ENCODE measurements at places on chromosomes 12 and 14.

GRCh38 chr12:47079981-47080724 is 394 bp upstream of the AMIGO2 start:
- DNase-seq, result no peak

- no peak for DNase-seq
These were observed 130.4 kb downstream of the DAAM1 start for GRCh38 chr14:59318908-59319307.

GRCh38 chr14:29999013-29999539 is 71.4 kb upstream of the PRKD1 start:
- DNase-seq, result no peak

GRCh38 chr12:2650261-2651067 is 144.3 kb upstream of the FKBP4 start:
- DNase-seq, result no peak

DNA sequence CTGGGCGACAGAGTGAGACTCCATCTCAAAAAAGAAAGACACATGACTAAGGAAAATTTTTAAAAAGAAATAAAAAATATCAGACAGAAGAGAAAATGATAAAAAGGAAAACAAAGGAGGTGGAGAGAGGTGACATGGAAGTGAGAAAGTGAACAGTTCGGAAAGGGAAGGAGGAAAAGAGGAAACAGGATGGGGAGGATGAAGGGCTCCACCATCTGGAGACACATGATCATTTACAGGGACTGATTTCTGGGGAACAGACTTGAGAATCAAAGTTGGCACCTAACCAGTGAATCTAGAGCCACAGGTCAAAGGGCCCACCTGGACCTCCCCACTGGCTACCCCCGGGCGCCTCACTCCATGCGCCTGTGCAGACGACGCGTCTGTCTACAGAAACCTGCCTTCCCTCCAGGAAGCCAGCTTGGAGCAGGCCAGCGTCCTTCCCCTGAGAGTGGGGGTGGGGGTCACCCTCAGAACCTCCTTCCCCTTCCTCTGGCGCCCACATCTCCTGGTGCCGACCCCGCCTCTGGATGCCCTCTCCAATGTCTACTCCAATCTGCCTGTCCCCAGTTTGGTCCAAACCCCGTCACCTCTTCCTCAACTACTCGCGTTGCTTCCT is 60.5 kb downstream of the AMN start:
- DNase-seq, result no peak

DNA sequence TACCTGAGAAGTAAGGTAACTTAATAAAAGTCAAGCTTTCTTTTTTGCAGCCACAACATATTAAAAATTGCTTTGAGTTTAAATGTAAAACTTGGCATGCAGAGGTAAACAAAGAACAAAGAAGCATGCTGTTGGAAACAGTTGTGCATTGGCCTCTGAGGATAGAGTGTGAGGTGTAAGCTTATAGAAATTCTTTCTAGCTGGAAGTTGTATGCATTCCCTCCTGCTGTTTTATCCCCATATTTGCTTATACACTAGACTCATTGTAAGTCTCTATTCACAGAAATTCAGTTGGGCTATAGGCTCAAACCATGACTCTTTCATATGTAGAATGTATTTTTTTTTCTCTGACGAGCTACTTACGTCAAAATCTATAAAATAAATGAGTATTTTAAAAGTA is 316.3 kb downstream of the SLC6A15 start:
- DNase-seq, result no peak

- DNase-seq, result no peak
These were observed 132.5 kb downstream of the GPR135 start for GRCh38 chr14:59332727-59333126.

- DNase-seq, result no peak
These were observed 47.0 kb upstream of the LGR5 start for GRCh38 chr12:71392521-71393145.

GRCh38 chr12:87809916-87810315 is 219.3 kb downstream of the C12orf50 start:
- DNase-seq, result no peak

GRCh38 chr12:59068436-59068835 is 148.1 kb upstream of the LRIG3 start:
- DNase-seq, result no peak

GRCh38 chr12:103647267-103647666 is 60.2 kb downstream of the STAB2 start:
- DNase-seq, result no peak

- DNase-seq, result no peak
These were observed 16.8 kb upstream of the EIF5 start for GRCh38 chr14:103317251-103317650.

GRCh38 chr14:102103062-102103695 is 16.3 kb upstream of the HSP90AA1 start:
- DNase-seq, result no peak

DNA sequence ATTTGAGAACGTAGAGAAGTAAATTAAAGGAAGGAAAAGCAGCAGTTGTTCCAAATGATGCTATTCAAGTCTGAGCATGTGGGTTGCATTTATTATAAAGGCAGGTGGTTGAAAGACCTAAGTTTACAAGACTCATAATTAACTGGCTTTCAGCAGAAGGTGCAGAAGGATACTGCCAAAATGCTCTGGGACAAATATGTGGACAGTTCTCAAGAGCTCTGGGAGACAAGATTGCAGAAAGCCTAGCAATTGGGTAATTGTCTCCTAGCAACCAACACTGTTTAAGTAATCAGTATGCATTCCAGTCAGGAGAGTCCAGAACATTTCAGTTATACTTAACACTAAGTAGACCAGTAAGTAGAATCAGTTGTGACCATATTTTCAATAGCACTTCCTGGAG is 131.5 kb downstream of the GPR135 start:
- DNase-seq, result no peak

DNA sequence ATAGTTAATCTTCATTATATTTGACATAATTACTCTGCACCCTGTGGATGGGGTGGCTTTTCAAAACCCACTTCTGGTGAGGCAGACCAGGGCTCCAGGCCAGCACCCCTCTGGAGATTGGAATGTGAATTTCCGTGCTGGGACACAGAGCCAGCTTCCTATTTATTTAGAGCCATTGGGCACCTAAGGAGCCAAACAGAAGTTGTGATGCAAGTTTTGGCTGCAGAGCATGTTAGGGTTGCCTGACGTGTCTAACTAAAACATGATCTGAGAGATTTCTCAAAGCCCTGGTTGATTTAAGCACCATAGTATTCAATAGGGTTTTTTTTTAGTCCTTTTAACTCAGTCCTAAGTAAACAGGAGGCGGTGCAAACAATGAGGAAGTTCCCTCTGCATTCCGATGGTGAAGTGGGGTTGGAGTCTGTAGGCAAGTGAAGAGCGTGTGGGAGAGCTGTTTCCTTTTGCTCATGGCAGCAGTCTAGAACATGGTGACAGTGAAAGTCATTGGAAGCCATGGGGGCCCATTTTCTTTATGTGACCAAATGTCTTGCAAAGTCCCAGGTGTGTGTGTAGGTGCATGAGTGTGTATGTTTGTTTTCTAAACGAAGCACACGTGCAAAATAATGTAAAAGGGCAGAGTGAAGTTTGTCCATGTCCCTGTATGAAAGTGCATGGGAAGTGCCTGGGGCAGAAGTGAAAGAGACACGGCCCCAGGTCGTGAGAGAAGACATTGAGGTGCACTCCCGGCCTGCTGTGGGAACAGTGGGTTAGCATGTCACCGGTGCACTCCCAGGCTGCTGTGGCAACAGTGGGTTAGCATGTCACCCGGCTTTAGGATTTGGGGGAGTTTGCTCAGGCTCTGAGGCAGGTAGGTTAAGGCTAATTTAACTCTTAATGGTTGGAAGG is 117.7 kb downstream of the PRKCH start:
- DNase-seq, result no peak

GRCh38 chr12:32395026-32395425 is 4.3 kb upstream of the FGD4 start:
- no peak for DNase-seq

GRCh38 chr12:49825360-49825970 is 2.7 kb downstream of the NCKAP5L start:
- DNase-seq, result no peak

DNA sequence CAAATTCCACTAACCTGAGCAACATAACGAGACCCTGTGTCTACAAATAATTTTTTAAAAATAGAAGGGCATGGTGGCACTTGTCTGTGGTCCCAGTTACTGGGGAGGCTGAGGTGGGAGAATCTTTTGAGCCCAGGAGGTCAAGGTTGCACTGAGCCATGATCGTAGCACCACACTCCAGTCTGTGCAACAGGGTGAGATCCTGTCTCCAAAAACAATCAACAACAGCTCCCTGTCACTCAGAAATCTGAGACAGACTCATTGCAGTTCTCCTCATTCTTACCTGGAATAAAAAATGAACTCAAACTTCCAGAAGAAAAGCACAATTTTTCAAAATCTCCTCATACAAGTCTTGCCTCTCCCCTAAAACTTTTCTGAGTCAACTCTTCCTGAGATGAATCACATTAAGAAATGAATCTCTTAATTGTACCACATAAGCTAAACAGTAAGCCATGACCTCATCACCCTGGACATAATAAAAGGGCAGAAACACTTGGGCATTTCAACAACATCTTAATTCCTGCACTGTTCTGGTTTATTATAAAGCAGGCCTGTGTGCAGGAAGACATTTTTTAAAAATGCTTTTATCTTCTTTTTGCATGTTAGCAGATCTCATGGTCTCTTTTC is 214.3 kb upstream of the CDKN3 start:
- DNase-seq, result no peak

GRCh38 chr12:7961395-7962178 is 25.6 kb upstream of the SLC2A3 start:
- DNase-seq, result no peak

GRCh38 chr12:110919720-110920119 is 659 bp downstream of the MYL2 start:
- DNase-seq, result no peak

- DNase-seq, result no peak
These were observed 1.8 kb upstream of the OR4K2 start for GRCh38 chr14:19873178-19873577.

DNA sequence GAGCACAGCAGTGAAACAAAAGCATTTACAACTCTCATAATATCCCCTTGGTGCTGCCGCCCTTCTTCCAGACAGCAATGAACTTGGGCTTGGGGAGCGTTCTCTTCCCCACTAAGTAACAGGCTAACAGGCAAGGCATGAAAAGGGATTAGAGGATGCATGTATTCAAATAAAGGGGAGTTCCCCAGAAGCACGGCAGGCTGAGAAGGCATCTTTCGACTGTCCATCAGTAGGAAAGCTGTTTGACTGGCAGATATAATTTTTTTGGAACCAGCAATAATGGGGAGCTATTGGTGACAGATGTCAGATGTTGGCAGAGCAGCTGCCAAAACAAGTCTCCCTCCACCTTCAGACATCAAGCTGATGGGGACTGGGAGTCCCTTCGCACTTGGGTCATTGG is 9.2 kb upstream of the TIGAR start:
- DNase-seq, result no peak

DNA sequence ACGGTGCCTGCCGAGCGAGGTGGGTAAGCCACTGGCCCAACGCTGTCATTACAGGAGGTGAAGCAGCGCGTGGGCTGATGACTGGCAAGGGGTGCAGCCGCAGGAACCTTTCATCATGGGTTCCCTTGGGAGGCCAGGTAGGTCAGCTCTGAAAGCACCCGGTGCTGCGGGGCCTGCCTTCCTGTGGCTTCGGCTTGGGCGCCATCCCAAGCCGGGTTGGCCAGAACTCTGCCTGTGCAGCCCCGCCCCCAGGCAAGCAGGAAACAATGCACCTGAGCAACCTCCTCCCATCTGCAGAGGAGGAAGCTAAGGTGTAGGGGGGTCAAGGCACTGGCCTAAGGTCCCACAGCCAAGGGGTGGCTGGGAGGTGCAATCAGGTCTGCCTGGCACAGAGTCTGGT is 20.0 kb upstream of the HHIPL1 start:
- DNase-seq, result no peak

DNA sequence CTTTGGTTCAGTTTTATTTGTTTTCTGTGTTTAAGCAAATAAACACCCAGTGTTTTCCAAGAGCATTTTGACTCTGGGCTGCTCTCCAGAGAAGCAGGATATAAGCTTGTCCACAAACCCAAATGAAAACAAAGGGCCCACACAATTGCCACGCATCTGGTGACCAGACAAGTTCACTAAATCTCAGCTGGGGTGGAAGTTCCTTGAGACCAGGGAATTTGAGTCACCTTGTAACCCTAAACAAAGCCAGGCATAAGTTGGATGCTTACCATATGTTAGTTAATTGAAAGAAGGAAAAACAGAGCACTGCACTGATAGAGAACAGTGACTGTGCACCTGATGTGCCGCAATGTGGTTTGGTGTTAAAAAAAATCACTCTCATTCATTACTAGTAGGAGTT is 1.6 kb upstream of the TXNRD1 start:
- DNase-seq, result no peak

DNA sequence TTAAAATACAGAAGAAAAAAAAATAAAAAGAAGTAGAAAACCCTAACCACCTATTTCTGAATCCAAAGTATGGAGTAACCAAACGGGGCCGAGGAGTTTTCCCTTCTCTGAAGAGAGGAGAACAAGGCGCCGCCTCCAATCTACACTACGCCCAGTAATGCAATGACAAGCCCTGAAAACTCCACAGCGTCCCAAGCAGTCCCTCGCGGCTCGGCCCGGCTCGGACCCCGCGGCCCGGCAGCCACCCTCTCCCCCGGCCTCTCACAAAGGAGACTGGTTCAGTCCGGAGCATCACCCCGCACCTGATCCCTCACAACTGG is 371 bp downstream of the CHD8 start:
- no peak for DNase-seq

- DNase-seq, result no peak
These were observed 200.6 kb downstream of the TTC7B start for GRCh38 chr14:90615517-90616060.

DNA sequence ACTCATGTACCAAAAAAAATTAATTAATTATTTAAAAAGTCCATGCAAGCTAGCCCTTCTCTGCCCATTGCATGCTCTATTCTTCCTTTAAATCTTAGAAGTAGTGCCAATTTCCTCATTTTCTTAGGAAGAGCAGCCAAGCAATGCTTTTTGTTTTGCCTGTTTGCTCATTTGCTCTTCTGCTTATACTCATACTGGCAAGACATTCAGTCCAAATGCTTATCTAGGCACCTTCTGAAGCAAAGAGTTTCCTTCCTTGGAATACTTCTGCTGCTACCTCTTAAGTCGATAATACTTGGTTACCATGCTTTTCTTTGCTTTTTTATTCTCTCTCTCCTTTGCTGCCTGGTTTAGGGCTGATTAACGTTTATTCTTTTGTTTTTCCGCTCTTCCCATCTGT is 1318.3 kb downstream of the AACS start:
- no peak for DNase-seq

GRCh38 chr12:77131977-77132490 is 66.7 kb upstream of the E2F7 start:
- no peak for DNase-seq

- no peak for DNase-seq
These were observed 113.6 kb downstream of the CCER1 start for GRCh38 chr12:90841336-90841735.
